ENCODE measurements at places on chromosomes 13 and 19.

GRCh38 chr19:17394891-17395415 lies 957 bp upstream of the CCDC194 start:
- DNase-seq: no peak

DNA sequence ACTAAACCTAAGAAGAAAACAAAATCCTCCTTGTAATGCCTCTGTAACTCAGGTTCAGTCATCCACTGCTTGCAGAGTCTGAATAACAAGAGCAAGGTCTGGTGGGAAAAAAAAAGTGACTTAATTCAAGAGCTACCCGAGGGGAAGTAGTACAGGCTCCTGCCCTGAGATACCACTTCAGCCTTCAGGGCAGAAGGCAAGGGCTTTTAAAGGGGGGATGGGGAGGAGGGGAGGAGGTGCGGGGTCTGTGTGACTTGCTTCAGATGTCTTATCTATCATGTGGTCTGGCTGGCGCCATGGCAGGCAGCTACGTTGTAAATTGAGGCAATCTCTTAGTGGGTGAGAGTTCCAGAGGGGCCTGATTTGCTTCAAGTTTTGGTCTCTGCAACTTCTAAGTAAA lies 66.7 kb downstream of the LRRC63 start:
- no peak for DNase-seq

- no peak for DNase-seq
Observed at GRCh38 chr13:46864941-46865340, 31.9 kb downstream of the HTR2A start.

- no peak for DNase-seq
Observed at GRCh38 chr13:33110713-33111413, 94.6 kb downstream of the KL start.

DNA sequence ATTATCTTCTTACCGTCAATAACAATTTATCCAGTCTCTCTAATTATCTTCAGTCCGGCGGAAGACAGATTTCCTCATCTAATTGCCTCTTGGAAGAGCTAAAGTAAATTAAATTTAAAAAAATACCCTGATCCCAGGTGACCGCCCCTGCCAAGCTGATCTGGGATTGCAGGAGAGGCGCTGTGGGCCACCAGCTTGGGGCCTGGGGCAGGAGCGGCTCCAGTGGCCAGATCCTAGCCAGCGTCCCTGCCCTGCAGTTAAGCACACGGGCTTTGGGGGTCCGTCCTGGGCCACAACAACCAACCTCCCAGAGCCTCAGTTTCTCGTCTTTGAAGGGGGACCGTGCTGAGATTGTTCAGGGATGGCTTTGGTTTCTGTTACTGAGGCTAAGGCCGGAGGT lies 12.4 kb upstream of the TMEM255B start:
- no peak for DNase-seq

GRCh38 chr19:8108560-8109445 lies 40.6 kb downstream of the FBN3 start:
- no peak for DNase-seq

- DNase-seq: no peak
Observed at GRCh38 chr19:19224852-19225494, 13.2 kb downstream of the NCAN start.

DNA sequence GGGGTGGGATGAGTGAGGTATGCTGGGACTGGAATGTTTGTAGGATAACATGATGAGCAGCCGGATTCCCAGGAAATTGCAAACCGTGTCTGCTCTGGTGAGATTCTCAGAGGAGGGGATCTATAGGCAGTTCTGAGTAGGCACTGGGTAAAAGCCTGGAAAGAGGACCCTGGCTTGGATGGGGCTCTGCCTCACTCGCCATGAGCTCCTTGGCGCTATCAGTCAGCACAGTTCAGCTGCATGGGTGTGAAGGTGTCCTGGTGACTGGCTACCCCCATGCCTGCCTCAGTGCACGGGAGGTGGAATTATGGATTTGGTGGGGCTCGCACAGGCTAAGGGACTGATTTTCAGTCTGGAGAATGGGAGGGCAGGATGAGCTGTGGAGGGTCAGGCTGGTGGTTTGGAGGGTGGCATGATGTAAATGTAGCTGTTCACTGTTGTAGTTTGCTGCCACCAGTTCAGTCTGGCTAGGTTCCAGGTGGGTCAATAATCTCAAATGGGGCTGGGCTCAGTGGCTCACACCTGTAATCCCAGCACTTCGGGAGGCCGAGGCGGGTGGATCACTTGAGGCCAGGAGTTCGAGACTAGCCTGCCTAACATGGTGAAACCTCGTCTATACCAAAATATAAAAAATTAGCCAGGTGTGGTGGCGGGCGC lies 9.2 kb upstream of the ZNF627 start:
- DNase-seq: no peak
